ENCODE measurements at places on chromosomes 7 and 10. TPM values are rescaled to one million over a fixed set of nuclear protein-coding genes. Genes with fewer than 3 reads are reported as not detected.

GRCh38 chr10:84360637-84361365, 32.4 kb downstream of the CCSER2 start:
- no peak for DNase-seq

DNA sequence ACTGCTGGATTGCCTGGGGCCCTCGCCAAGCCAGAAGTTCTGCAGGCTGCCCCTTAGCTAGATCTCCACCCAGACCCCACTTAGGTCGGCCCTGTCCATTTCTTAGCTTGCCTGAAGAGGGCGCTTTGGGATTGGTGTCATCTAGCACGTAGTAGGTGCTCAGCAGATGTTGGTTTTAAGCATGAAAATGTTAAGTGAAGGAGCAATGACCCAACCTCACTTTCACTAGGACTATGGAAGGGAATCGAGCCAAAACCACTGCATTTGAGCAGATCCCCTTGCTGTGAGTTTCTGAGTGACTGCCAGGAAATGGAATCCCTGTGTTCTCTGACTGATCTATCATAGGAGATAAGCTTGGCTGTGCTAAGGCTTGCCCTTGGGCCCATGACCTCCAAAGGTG, 131.7 kb upstream of the EEPD1 start:
- no peak for DNase-seq

- no peak for DNase-seq
Measured at GRCh38 chr7:158849768-158850544, 6.4 kb upstream of the DYNC2I1 start.

DNA sequence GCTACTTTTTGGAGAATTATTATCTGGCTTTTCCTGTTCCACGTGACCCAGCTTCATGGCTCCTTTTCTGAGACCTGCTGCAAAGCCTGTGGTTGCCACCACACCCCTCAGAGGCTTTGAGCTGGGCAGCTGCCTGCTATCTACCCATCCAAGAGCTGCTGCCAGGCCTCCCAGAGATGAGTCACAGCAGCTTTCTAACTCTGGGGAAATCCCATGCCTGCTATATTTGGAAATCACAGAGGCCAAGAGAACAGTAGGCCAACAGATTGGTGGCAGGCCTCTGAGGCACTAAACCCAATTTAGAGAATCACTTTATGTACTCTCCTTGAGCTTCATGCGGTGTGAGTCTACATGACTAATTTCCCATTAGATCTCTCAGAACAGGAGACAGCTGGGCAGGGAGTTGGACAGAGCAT, 35.2 kb downstream of the SGCE start:
- no peak for DNase-seq

- no peak for DNase-seq
Measured at GRCh38 chr10:61974601-61975390, 73.3 kb downstream of the ARID5B start.

SDK1 gene
- total RNA-seq, result 7.5 TPM

PTEN gene
- 391 TPM for total RNA-seq

NRCAM gene
- total RNA-seq, result 9.1 TPM

Measured in mesenteric fat pad (tissue), 1 donor.